ENCODE measurements at places on chromosomes 1 and 21.

DNA sequence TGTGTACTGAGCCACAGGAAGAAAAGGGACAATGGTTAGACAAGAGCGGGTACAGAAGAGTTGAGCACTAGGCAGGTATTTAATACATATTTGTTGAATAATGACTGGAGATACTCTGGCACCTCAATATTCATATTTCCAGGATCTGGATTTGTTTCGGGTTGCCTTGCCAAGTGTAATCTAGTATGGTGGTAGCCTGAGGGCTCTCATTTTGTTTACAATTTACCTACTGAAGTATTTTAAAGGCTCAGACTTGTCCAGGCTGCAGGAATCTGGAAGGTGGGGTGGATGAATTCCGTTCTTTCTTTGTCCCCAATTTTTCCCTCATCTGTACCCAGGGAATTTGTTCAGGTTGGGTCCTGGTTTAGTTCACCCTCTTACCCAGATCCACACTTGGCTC, 95.0 kb downstream of the CACHD1 start:
- DNase-seq: no peak

GRCh38 chr1:226123212-226123560, 60.7 kb downstream of the H3-3A start:
- DNase-seq: no peak

GRCh38 chr1:149844101-149844500, 55.3 kb upstream of the BOLA1 start:
- no peak for DNase-seq

DNA sequence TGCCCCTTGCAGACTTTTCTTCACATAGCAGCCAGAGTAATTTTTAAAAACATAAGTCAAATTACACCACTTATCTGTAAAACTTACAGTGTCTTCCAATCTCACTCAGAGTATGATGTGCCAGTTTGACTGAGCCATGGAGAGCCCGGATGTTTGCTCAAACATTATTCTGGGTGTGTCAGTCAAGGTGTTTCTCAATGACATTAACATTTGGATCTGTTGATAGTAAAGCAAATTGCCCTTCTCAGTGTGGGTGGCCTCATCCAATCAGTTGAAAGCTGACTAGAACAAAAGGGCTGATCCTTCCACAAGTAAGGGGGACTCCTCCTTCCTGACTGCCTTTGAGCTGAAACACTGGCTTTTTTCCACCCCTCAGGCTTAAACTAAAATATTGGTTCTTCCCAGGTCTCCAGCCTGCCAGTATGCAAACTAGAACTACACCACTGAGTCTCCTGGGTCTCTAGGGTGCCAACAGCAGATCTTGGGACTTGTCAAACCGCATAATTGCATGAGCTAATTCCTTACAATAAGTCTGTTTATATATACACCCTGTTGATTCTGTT, 157.9 kb upstream of the CTTNBP2NL start:
- DNase-seq: no peak

GRCh38 chr1:43472087-43472462, 18.3 kb upstream of the HYI start:
- DNase-seq: no peak

GRCh38 chr1:59412718-59413326, 115.9 kb downstream of the FGGY start:
- no peak for DNase-seq

- no peak for DNase-seq
These were observed 169.9 kb upstream of the CSF3R start for GRCh38 chr1:36652586-36652985.

- no peak for DNase-seq
These were observed 285.0 kb upstream of the NR5A2 start for GRCh38 chr1:199742547-199742946.

DNA sequence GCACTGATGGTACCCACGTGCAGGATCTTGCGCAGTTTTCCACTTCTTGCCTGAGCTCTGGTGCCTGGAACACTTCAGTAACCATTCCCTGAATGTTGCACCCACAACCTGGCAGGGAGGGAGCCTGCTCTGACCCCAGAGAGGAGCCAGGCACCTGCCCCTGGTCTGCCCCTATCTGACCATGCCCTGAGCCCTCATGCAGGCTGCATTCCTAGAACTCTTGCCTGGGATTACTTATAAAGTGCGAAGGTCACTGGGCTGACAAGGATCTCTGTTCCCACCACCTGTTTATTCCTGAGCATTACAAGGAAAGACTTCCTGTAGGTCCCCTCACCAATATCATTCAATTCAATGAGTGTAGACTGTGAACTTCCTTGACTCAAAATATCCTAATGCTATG, 191.9 kb upstream of the FMN2 start:
- DNase-seq: no peak

All from stimulated activated CD8-positive, alpha-beta memory T cell treated with anti-CD3 and anti-CD28 coated beads, Interleukin-15, amount 100 ng/mL, for 4 hours (primary cell).